Testis (tissue), 5 donors: ENCODE measurements at places on chromosomes 5 and 9.
A peak's percentile ranks its signal among the peaks of the same experiment; 100 is the strongest.

- no peak for DNase-seq
Measured at GRCh38 chr5:119313658-119314605, 41.9 kb upstream of the TNFAIP8 start.

DNA sequence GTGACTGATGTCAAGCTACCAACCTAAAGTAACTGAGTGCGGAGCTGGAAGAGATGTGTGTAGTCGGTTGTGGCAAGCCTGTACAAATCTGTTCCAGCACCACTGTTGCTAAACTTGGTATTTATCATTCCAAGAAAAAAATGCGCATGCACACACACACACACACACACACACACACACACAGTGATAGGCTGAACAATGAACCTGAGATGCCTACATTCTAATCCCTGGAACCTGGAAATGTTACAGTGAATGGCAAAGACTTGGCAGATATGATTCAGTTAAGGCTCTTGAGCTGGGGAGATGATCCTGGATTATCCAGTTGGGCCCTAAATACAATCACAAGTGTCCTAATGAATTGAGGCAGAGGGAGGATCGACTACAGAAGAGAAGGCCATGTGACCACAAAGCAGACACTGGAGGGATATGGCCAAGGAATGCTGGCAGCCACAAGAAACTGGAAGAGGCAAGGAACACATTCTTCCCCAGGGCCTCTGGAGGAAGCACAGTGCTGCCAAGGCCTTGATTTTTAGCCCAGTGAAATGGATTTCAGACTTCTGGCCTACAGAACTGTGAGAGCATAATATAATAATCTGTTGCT lies 49.7 kb upstream of the LHFPL2 start:
- peak; percentile 31 for DNase-seq

- DNase-seq = no peak
Measured at GRCh38 chr5:82613891-82614290, 335.7 kb upstream of the RPS23 start.

DNA sequence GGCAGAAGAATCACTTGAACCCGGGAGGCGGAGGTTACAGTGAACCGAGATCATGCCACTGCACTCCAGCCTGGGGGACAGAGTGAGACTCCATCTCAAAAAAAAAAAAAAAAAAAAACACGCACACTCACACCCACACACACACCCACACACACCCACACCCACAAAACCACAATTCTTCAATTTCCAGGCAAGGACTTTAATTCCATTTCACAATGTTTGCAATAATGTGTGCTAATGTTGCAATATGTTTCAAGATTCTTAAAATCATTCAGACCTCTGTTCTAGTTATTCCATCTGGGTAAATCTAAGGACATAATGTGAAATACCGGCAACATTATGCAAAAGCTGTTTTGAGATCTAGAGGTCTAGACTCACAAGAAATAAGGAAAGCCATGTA lies 28.3 kb downstream of the CCDC69 start:
- no peak for DNase-seq

- no peak for DNase-seq
Measured at GRCh38 chr5:133397348-133397747, 215.0 kb downstream of the FSTL4 start.

GRCh38 chr5:144072518-144072927 lies 97.9 kb downstream of the YIPF5 start:
- no peak for DNase-seq

DNA sequence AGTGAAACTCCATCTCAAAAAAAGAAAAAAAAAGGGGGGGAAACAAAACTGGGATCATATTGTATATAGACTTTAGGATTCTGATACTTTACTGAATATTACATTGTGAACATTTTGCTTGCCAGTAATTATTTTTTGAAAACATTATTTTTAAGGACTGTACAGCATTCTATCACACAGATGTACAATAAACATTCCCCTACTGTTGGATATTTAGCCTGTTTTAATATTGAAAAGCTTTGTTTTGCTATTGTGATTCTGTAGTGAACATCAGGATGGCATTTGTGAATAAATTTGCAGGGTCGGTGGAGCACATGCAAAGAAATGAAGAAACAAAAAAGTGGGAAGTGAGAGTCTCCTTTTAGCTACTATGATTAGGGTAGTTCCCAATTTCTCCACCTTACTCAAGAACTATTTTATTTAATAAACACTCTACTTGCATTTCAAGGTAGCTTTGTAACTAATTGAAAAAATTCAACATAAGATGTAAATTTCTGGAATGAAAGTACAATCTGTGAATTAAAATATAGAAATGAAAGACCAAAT lies 18.7 kb downstream of the RASGRF2 start:
- DNase-seq = no peak

GRCh38 chr9:105445203-105445881 lies 2.5 kb upstream of the FSD1L start:
- DNase-seq = peak; percentile 32

- no peak for DNase-seq
Measured at GRCh38 chr9:14730461-14730898, 7.9 kb upstream of the CER1 start.

DNA sequence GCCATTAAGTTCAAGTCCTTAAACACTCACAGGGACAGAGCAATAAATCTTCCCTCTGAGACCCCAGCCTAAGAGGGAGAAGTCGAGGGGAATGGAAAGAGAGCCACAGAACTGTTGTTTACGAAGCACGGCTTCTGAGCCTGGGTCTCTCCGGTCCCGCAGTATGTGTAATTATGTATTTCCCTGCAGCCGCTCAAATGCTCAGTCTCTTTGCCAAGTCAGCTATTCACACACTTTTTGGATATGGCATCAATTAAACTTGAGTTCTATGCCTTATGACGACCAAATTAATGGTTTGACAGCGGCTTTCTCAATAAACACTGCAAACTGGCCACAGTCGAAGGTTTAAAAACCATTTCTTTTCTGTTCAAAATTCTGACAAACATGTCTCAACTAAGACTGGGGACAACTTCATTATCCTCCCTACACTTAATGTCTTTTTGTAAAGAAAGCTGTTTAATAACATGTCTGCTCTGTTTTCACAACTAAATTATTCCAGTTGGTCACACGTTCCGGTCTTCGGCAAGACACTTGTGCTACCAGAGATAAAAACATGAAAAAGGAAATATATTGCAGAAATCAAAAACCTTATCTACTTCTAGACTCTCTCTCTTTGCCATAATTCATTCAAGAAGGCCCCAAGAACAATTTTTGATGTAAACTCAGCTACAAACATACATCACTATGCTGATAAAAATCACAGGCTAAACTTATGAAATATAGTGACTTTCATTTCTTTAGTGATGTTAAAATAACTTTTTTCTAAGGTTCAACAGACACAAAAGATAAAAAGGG lies 203.2 kb downstream of the GAPVD1 start:
- no peak for DNase-seq

- no peak for DNase-seq
Measured at GRCh38 chr5:13519131-13519530, 425.4 kb downstream of the DNAH5 start.

DNA sequence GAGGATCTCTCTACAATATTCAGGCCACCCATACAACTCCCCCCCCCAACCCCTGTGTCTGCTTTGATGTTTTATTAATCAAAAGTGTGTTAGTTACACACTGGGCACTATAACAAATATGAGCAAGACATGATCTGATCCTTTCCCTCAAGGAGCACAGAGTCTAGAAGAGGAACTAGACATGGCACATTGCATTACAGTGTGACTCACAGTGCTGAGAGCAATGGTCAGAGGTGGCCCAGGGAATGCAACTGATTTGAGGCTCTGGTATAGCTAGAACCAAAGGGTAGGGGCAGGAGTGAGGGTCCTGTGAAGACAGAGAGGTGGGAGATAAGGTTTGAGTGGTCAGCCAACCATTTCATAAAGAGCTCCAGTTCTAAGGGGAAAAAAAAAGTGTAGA lies 539.2 kb downstream of the ACTL7B start:
- no peak for DNase-seq

- DNase-seq = no peak
Measured at GRCh38 chr9:6692433-6692832, 46.9 kb upstream of the GLDC start.

DNA sequence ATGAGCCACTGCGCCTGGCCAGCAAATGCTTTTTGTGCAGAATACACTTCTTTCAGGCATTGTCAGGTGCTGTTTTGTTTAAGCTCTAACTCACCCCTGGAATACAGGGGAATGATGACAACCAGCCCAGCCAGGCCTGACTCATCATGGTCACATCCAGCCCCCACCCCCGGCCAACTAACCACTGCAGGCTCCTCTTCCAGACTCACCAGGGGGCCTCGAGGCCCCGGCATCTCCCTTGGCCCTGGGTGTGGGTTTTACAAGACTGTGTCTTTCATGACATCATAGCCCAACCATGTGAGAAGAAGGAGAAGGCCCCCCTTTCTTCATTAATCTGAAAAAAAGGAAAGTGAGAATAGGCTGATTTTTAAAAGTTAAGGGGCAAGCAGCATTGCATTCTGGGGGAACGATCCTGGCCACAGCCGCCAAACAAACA lies 35.5 kb downstream of the OLFML2A start:
- DNase-seq = no peak

DNA sequence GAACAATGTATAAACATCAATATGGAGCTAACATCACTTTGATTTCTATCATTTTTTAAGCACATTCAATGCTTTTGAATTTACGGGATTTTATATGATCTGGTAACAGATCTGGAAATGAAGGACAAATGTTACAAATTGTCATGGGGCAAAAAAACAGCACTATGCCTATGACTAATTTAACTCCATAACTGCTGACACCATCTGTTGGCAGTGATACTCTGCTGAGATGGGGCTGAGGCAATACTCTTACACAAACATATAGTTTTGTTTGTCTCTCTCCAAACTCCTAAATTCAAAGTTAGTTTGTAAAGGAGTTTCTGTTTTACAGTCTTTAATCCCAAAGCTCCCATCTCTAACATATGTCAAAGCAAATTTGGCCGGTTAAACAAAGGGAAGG lies 132.5 kb upstream of the FER start:
- DNase-seq = no peak

GRCh38 chr9:72199238-72199637 lies 50.0 kb downstream of the GDA start:
- DNase-seq = no peak

DNA sequence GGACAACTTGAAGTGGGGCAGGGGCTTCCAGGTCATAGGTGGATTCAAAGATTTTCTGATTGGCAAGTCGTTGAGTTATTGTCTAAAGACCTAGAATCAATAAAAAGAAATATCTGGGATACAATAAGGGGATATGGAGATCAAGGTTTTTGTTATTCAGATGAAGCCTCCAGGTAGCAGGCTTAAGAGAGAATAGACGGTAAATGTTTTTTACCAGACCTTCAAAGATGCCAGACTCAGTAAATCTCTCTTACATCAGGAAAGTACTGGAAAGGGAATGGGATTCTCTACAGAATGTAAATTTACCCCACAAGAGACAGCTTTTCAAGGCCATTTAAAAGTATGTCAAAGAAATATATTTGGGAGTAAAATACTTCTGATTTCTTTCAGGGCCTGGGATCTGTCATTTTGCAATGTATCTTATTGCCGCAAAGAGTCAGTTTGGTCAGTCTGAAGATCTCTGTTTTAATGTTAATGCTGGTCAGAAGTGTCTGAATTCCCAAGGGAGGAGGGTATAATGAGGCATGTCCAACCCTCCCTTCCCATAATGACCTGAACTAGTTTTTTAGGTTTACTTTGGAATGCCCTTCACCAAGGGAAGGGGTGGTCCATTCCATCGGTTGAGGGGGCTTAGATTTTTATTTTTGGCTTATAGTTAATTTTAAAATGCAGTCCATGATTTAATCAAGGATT lies 13.6 kb upstream of the LYSMD3 start:
- DNase-seq = no peak

GRCh38 chr5:140157032-140157781 lies 17.8 kb upstream of the CYSTM1 start:
- DNase-seq = peak; percentile 94

- DNase-seq = no peak
Measured at GRCh38 chr5:3564116-3564515, 31.5 kb upstream of the IRX1 start.

GRCh38 chr9:73531658-73532057 lies 380.0 kb downstream of the ANXA1 start:
- DNase-seq = no peak

GRCh38 chr5:77218263-77218662 lies 7.8 kb downstream of the PDE8B start:
- DNase-seq = no peak

DNA sequence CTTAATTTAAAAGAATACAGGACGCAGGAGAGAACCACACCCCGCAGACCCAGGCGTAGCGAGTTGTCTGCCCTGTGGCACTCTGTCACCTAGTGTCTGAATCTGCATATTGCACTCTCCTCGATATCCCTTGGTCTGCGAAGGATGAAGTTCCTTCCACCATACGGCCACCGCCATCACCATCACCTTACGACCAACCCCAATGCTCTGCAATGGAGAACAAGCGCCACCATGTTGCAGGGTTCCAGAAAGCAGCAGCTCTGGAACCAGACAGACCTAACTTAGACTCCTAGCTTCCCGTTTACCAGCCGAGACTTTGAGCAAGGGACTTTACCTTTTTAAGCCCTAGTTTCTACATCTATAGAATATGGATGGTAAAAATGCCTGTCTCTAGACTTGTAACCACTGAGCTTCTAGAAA lies 77.4 kb upstream of the DMRT1 start:
- DNase-seq = peak; percentile 70

GRCh38 chr5:150601491-150602345 lies 38.7 kb upstream of the SYNPO start:
- no peak for DNase-seq

DNA sequence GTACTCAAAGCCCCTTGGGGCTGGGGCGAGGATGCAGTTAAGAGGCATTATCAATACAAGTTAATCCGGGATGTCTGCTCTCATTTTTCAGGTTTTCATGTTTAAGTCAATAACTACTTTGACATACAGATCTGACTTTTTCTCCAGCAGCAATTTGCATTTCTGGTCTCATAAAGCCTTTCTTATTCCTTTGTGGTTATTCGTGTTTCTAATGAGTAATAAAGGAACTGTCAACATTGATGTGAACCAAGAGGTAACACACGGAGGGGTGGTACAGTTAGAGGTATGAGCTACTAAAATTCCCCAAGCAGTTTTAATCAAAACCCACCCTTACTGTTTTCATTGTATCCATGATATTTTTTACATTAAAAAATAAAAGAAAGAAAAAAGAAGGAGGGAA lies 138.0 kb upstream of the NFIB start:
- no peak for DNase-seq

- no peak for DNase-seq
Measured at GRCh38 chr5:93277051-93277450, 304.0 kb downstream of the NR2F1-AS1 start.

DNA sequence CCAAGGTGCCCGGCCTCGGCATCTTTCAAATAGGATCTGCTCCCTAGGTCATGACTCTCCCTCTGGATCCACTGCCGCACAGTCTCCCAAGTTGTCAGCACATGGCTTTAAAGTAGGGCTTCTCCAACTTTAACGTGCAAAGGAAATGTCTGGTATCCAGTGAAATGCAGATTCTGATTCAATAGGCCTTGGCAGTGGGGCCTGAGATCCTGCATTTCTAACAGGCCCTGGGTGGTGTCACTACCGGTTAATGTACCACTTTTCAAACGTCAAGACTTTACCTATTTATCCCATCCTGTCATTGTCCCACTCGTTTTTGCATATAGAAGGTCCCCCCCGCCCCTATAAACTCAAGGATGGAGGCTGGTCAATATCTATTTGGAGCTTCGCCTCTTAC lies 137.6 kb upstream of the ZNF618 start:
- no peak for DNase-seq

- DNase-seq = no peak
Measured at GRCh38 chr5:74738406-74738805, 28.5 kb downstream of the GFM2 start.
